Activated naive CD4-positive, alpha-beta T cell treated with anti-CD3 and anti-CD28 coated beads, Interleukin-2, amount 10 ng/mL, durations not matched to agents 5 hours and 36 hours (primary cell): ENCODE measurements at places on chromosomes 11 and 22. TPM values are rescaled to one million over a fixed set of nuclear protein-coding genes. Genes with fewer than 3 reads are reported as not detected.

The CAPN5 gene
- total RNA-seq: 2.8 TPM

The FGF19 gene
- not detected for total RNA-seq

The OTOG gene
- total RNA-seq: not detected

The MCM5 gene
- total RNA-seq: 148 TPM

The ADAMTS15 gene
- not detected for total RNA-seq
